Mucosa of descending colon (tissue), 3 donors: ENCODE measurements at places on chromosomes 1 and 21. TPM values are rescaled to one million over a fixed set of nuclear protein-coding genes. Genes with fewer than 3 reads are reported as not detected.

- DNase-seq = no peak
Observed at GRCh38 chr1:147641291-147641690, 29.0 kb downstream of the ACP6 start.

DNA sequence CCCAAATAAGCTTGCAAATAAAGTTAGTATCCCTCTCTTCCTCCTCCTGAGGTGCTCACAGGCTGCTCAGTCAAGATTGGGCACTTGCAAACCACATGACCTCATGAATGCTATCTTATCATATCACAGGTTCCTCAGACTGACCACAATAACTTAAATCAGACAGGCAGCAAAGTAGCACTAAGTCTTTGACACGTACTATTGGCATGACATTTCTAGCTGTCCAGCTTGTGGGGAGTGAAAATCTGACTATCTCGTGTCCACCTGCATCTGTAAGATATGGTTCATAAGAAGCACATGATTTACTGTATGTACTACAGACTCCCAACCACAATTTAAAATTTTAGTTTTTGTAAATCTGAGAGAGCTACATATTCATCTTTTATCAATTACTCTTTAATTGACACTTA is 58.0 kb upstream of the GFI1 start:
- no peak for DNase-seq

DNA sequence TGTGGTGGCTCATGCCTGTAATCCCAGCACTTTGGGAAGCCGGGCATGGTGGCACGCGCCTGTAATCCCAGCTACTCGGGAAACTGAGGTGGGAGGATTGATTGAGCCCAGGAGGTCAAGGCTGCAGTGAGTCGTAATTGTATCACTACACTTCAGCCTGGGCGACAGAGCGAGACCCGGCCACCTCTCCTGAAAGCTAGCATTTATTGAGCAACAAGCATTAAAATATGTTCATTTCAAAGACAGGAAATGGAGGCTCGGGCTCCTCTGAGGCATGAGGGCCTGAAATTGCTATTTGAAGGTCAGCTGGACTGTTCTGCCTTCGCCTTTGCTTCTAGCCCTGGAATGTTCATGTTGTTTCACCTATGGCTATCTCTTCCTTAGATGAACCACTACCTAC is 34.5 kb downstream of the SPATA21 start:
- no peak for DNase-seq

DNA sequence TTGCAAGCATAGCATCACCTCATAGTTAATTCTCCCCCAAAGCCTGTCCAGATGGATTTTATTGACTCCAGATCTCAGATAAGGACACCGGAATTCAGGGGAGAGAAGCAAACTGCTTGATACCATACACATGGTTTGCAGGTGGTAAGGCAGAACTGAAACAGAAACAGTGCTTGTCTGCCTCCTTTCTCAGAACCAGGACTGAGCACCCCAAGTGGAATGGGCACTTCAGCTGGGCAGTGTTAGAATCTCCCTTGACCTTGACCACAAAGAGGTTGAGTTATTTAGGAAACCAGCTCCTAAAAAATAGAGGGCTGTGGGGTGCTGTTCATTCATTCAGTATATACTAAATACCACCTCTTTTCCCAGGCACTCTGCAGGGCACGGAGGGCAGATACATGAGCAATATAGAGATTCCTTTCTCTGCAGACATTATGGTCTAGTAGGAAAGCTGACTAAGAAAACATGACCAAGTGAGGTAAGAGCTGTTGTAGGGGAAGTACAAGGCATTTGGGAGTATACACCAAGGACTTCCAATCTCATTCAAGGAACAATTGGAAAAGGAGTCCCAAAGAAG is 185.2 kb downstream of the C1orf94 start:
- DNase-seq = no peak

- no peak for DNase-seq
Observed at GRCh38 chr1:56481140-56481694, 98.1 kb downstream of the PLPP3 start.

DNA sequence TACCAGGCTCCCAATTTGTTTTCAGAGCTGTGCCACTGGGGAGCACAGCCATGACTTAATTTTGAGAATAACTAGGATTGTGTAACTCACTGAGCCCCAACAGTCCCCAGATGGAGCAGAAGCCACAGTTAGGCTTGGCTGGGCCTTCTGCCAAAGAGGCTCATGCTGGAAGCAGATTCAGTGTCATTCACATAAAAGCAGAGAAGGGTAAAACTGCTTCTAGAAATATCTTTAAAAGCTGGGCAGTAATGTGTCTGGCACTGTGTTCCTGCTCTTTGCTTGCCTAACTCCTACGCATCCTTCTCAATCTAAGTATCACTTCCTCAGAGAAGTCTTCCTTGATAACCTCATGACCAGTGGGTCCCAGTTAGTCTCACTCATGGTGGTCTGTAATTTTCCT is 20.3 kb downstream of the STK40 start:
- no peak for DNase-seq

DNA sequence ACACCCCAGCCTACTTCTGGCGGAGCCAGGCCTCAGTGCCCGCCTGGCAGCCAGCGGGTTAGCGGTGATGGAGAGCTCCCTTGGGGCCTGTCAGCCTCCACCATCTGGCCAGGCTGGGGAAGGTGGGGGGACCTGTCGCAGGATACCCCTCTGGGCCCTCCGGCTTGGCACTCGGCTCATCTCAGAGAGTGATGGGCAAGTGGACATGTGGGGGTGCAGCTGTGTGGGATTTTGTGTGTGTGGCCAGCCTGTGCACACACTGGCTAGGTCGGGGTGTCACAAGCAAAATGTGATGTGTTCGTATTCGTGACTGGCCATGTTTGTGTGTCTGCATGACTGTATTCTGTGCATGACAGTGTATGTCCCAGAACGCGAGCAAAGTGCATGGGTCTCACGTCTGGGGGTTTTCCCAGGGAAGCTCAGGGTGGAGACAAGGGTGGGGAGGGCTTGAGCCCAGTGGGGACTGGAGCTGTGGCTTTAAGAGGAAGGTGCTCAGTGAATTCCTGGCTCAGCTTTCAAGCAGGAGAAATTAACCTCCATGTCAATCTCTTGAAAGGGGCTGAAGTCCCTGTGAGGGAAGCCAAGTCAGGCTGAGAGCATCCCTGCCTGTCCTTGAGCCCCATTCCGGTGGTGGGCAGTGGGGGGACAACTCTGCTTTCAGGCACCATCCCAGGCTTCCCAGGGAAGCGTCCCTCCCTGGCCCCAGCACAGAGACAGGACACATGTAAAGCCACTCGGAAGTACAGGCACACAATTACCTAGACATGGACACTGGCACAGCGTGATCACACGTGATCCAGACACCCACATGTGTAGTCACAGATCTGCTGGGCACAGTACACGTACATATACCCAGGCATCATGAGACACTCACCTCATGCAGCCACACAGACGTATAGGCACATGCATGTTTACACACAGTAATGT is 21.1 kb upstream of the ADGRB2 start:
- no peak for DNase-seq

GRCh38 chr1:201530741-201531531 is 8.0 kb upstream of the NAV1 start:
- DNase-seq = peak; percentile 75

DNA sequence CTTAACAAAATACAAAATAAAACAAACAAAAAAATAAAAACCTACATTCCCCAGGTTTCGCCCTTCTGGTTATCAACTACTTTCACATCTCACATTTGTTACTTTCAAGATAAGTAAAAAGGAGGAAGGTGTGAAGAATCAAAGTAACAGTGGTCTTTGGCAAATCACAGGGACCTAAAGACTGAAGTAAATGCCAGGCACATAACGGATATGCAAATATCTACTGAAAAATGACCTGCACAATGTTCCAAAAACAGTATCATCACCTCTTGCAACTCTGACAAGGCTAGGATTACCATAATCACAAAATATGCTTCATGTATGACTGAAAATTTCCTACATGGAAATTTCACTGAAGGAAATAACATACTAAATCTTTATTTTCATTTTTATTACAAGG is 29.3 kb downstream of the COP1 start:
- DNase-seq = no peak

DNA sequence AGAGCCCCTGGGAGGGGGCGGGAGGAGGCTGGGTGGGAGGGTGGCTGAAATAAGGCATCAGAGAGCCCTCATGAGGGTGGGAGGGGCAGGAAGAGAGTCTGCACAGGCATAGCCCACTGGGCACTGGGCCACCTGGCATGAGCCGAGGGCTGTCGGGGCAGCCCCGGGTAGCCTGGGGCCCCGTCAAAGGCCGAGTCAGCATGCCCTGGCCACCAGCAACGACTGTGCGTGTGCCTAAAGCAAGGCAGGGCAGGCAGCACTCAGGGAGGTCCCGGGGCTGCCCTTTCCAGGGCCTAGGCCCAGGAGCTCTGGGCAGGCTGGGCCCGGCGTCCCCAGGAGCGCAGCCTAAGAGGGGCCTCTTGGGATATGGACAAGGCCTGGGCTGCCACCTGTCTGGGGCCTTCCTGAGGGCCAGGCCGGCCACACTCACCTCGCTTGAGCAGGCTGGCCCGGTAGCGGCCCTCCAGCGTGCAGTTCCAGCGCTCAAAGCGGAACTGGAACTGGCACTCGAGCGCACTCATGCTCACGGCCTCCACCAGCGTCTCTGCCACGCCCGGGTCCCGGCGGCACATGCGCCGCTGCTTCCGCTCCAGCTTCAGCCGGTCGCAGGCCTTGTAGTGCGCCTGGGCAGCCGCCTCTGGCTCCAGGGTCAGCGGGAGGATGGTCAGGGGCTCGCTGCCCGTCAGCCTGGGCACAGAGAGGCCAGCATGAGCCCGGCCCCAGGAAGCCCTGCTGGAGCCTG is 22.7 kb downstream of the WNT9A start:
- DNase-seq = peak; percentile 42

DNA sequence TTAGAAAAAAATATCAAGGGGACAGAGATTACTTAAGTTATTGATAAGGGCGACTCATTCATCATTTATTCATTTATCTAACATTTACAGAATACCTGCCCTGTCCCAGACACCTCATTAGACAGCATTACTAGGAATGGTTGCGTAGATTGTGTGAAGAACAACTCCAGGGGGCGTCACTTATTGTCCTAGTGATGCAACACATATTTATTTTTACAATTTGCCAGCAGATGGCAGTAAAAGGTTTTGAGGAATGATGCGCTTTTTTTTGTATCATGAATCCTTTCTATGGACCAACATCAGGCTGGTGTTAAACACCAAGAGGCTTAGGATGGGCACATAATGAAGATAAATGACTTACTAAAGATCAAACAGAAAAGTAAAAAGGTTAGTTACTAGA is 5.5 kb downstream of the NCAM2 start:
- no peak for DNase-seq

- DNase-seq = no peak
Observed at GRCh38 chr1:15326691-15327588, 79.9 kb downstream of the FHAD1 start.

CHRNB2 gene
- total RNA-seq = 0.92 TPM

IL12RB2 gene
- 1.7 TPM for total RNA-seq

BARHL2 gene
- total RNA-seq = not detected

TIAM1 gene
- 11.6 TPM for total RNA-seq
